Smooth muscle cell of the pulmonary artery (primary cell): ENCODE measurements at places on chromosomes 16 and 17. TPM values are rescaled to one million over a fixed set of nuclear protein-coding genes. Genes with fewer than 3 reads are reported as not detected.

The HCRT gene
- total RNA-seq = not detected in 2 replicates

The TMEM92 gene
- total RNA-seq = 0.07 TPM in 1 of 2 replicates, not detected in the other

The DPEP3 gene
- not detected in 2 replicates for total RNA-seq

The KRT36 gene
- not detected in 2 replicates for total RNA-seq

The PRR35 gene
- total RNA-seq = not detected in 2 replicates

The NT5C3B gene
- total RNA-seq = 49.4 and 52.9 TPM in 2 replicates
